ENCODE measurements at places on chromosomes 7 and 10. TPM values are rescaled to one million over a fixed set of nuclear protein-coding genes. Genes with fewer than 3 reads are reported as not detected.

Gene FEZF1
- not detected for total RNA-seq

Gene SUMF2
- 102 TPM for total RNA-seq

Gene VCL
- total RNA-seq: 348 TPM

Gene HIP1
- 42.9 TPM for total RNA-seq

Gene FXYD4
- not detected for total RNA-seq

All from thoracic aorta (tissue), 2 donors.